Dermis lymphatic vessel endothelial cell (primary cell): ENCODE measurements at places on chromosomes 4 and X. TPM values are rescaled to one million over a fixed set of nuclear protein-coding genes. Genes with fewer than 3 reads are reported as not detected.

The RASSF6 gene
- not detected in 2 replicates for total RNA-seq

The USP51 gene
- 1.5 and 1.6 TPM in 2 replicates for total RNA-seq

The SAGE1 gene
- total RNA-seq = not detected in 2 replicates

The WDFY3 gene
- 74.3 and 84.7 TPM in 2 replicates for total RNA-seq

The LPAR4 gene
- under 0.01 TPM in 1 of 2 replicates, not detected in the other for total RNA-seq

The TMPRSS11A gene
- not detected in 2 replicates for total RNA-seq
